NCI-H446 treated with DMSO at 0.1 percent for 48 hours (cell line): ENCODE measurements at places on chromosomes 3 and 15.

DNA sequence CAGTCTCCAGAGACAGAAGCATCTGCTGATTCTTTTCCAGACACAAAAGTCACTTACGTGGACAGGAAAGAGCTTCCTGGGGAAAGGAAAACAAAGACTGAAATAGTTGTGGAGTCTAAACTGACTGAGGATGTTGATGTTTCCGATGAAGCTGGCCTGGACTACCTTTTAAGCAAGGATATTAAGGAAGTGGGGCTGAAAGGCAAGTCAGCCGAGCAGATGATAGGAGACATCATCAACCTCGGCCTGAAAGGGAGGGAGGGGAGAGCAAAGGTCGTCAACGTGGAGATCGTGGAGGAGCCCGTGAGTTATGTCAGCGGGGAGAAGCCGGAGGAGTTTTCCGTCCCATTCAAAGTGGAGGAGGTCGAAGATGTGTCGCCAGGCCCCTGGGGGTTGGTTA, 25.4 kb downstream of the SYNM start:
- no peak for DNase-seq

DNA sequence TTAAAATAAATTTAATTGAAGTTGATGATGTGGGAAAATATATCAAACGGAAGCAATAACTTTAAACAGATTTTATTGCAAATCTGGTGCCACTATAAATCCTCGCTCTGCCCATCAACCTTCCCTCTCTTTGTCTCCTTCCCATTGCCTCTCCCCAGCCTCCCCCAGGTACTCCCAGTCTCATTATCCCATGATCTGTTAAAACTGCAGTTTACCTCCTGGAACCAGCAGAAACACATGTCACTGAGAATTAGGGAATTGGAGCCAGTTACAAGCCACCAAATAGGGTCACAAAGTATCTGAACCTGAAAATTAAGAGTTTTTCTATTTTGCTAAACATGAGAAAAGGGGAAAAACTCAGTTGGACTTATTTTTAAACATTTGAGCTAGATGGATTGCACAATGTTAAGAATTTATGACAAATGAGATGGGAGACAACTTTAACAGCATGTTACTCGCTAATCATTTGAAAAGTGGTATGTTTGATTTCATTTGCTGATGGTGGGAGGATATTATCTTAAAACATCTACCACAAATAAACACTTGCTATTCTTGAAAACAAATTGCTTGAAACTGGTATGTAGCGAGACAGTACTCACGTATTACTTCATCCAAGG, 2.4 kb downstream of the PLCH1 start:
- no peak for DNase-seq

GRCh38 chr15:48046813-48047438, 73.9 kb upstream of the SLC24A5 start:
- no peak for DNase-seq

DNA sequence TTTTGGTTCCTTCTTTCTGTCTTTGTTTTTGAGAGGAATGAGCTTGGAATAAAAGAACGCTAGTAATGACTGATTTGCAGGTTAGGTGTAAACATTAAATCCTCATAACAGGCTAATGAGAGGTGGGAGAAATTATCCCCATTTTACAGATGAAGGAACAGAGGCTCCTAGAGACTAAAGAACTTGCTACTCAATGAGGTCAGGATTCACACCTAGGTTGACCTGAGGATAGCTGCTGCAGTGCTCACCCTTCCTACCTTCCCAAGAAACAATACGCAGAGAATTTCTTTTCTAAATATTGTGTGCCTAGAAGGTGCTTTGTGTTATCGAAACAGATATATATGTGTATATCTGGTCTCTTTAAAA, 106.3 kb downstream of the IGF1R start:
- DNase-seq: no peak

DNA sequence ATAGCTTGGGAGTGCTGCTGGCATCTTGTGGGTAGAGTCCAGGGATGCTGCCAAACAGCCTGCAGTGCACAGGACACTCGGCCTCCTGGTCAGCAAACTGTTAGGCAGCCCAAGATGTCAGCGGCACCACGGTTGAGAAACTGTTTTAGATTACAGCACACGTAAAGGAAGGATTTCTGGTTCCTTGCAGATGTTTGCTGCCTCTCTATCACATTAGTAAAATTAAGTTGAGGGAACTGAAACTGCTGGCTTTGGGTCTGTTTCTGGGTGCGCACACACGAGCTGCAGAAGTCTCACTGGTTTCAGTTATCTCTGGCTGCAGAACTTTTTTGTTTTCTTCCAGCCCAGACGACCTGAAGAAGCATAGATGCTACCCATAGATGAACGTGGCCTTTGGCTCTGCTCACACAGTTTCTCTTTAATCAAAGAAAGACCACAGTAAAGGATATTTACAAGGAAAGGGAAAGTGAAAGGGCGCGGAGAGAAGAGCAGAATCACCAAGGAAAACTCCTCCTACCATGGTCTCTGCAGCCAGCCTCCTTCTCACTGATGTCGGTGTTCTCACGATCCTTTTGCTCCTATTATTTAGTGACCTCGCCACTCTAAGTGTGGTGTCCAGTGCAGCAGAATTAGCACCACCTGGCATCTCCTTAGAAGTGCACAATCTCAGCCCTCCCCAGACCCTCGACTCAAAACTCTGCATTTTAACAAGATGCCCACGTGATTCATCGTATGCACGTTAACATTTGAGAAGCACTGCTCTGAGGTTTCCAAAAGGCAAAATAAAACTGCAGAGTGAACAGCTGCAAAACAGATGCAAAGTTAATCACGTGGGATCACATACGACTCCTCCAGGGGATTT, 50.6 kb upstream of the AKAP13 start:
- DNase-seq: no peak

DNA sequence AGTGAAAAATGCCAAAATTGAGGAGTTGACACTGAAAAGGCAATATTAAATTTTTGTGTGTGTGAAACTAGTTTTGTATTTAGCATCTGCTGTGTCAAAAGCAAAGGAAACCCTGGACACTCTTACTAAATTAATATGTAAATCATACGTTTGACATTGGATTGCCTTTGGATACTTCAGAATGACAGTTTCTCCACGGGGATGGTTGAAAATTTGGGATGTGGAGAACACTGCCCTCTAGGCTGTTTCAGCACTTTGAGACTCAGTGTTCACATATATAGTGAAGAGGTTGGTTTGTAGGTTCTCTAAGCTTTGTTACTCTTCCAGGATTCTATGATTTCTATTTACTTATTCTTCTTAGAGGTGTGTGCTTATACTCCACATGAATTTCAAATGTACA, 3.0 kb downstream of the ROBO2 start:
- peak; percentile 28 for DNase-seq

DNA sequence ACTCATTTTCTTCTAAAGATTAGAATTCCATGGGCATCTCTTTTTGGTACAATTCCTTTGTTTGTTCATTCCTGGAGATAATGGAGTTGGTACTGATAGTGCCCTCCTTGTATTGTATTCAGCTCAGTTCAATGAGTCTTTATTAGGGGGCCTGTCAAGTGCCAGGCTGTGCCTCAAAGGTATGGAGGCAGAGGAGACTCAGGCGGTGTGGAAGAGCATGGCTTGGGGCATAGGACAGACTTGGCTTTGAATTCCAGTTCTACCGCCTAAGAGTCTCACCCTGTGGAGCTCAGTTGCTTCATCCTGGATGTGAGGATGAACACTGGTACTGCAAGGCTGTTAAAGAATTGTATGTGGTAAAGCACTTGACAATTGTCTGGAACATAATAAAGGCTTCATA, 196.6 kb upstream of the IL12A start:
- no peak for DNase-seq
